ENCODE measurements at places on chromosomes 2 and 18.

GRCh38 chr2:233486778-233487552, 79.6 kb downstream of the USP40 start:
- peak; percentile 97 for DNase-seq

DNA sequence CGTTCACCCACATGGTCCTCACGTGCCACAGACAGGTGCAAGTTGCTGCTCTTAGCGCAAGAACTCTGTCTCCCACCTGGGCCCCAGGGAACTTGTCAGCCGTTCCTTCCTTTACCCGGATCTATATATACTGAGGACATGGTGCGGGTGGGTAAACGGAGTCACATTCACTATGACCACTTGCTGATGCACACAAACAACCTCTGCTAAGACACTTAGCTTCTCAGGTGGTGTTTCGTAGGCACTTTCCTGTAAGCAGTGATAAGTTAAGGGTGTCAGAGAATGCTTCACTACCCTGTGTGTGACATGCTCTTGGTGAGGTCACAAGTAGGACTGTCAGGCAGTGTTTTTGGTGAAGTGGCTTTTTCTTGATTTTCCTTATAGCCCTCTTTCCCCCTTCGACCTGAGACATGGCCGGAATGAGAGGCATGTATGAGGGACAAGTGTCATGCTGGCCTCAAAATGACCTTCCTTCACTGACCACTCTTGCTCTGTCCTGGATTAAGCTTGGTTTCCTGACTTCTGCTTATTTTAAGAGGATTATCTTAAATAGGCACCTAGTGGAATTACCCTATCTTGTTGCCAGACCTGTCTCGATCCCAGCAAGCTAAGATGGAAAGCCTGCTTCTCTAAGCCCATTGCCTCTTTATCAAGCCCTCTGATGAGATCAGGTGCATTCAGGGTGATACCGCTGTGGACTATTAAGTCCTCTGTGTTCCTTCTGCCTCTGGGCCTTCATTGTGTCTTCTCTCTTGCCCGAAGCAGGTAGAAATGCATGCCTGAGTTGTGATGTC, 97.1 kb upstream of the CELF4 start:
- no peak for DNase-seq

DNA sequence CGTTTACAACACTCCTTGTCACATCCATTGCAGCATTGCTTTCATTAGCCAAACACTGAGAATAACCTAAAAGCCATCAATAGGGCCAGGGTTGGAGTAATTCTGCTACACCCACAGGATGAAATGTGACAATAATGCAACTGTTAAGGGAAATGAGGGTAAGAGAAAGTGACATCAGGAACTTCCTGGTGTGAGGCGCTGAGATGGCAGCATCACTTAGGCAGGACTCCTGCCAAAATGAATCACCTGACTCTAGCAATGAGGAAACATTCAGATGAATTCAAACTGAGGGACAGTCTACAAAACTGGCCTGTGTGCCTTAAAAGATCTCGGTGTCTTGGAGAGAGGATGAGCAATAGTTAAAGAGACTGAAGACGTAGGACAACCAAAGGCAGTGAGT, 115.6 kb upstream of the AGAP1 start:
- DNase-seq = peak; percentile 86

DNA sequence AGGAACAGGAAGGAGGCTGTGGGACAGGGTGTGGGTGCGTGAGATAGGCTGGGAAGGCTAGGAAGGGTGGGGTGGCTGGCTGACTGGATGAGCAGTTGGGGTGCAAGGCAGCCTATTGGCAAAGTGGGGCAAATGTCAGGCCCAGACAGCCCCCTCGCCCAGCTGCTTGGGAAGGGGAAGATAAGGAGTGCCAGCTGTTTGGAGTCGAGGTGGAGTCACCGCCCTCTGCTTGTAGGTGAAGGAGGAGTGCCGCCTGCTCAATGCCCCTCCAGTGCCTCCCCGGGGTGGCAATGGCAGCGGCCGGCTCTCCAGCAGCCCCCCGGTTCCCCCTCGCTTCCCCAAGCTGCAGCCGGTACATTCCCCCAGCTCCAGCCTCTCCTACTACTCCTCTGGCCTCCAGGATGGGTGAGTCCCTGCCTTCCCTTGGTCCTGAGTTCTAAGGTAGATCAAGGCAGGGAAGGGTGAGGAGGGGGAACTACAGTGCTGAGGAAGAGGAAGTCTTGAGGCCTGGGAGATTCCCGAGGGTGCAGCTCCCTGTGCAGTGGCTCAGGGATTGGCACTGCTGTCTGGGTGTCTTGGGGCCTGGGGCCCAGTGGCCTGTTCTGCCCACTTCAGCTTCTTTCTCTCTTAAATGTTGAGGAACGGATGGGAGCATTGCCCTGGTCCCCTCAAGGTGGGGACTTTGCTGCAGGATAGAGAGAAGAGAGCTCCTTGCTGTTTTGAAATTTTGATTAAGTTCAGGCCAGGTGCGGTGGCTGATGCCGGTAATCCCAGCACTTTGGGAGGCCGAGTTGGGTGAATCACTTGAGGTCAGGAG, 13.3 kb downstream of the GAREM2 start:
- DNase-seq = no peak

GRCh38 chr2:128577141-128577930, 258.7 kb upstream of the HS6ST1 start:
- DNase-seq = no peak

GRCh38 chr2:147092266-147092665, 752.6 kb upstream of the ACVR2A start:
- DNase-seq = no peak

- peak; percentile 22 for DNase-seq
These were observed 5.4 kb downstream of the MPPE1 start for GRCh38 chr18:11902522-11903292.

DNA sequence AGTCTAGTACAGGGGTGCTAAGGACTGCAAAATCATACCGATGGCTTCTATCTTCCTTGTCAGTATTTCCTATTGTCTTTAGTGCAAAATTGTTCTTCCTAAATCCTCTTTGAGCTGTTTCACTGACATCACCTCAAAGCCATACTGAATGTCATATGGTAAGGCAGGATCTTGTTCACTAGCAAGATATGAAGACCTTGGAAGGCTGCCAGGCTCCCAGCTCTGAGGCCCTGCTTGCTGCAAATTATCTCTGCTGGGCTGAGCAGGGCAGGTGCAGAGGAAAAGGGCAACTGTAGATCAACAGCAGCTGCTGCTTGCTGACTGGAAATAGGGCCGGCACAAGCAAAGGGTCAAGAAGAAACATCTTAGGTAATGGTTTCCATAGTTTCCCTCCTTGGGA, 58.2 kb downstream of the PMAIP1 start:
- DNase-seq = peak; percentile 80

- DNase-seq = peak; percentile 91
These were observed 3.3 kb upstream of the ACTR3 start for GRCh38 chr2:113886479-113887008.

GRCh38 chr18:32332708-32333107, 138.0 kb downstream of the GAREM1 start:
- no peak for DNase-seq

GRCh38 chr18:39960550-39960949, 1994.5 kb upstream of the PIK3C3 start:
- peak; percentile 82 for DNase-seq

DNA sequence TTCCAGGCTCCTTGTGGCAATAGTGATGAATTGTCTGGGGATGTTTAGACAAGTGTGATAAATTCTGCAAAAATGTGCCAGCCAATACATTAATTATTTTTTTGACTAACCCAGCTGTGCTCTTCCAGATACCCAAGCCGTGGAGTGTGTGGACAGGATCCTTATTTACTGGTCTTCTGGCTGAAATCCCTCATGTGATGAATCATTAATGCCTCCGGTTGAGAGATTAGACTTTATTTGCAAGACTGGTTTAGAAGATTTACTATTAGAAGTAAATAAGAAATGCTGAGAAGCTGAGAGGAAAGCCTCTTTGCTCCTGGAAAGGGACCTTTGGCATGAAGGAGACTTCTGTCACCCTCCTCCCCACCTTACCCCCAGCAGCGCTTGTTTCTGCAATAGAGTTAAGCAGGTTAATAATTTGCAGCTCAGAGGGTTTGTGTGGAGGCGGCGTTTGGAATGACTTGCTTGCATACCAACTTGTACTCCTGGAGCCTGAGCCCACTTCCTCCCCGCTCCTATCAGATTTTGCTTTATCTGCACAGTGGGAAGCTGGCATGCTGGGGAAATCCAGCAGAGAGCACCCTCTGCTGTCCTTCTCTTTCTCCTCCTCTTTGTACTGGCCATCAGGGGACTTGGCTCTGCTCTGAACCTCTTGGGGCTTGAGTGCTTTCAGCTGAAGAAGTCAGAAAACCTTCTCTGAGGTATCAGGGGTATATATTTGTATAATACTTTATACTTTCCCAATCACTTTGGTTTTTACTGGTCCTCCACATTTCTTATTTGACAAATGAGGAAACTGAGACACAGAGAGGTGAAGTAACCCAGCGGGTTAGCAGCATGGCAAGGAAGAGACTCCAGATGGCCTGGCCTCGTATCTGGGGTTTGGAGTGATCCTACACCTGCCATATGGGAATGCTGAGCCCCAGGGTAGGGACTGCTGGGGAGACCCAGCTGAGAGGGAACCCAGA, 16.3 kb downstream of the SLC3A1 start:
- DNase-seq = peak; percentile 99

DNA sequence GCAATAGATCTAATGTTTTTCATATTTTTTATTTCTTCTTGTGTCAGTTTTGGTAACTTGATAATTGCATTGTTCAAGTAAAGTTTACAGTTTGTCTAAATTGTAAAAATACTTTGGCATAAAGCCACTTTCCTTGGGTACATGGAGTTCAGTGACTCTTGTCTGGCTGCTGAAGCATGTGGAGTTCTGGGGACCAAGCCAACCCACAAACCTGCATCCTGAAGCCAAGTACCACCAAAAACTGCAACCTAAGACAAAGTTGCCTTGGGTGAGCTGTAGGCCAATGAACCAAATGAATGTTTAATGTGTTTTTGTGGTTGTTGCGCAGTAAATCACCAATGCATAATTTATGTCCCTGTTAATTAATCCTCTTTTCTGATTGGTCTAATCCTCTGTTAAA, 872.6 kb downstream of the BCL11A start:
- DNase-seq = peak; percentile 12
